NCI-H1694 treated with DMSO at 0.1 percent for 48 hours (cell line): ENCODE measurements at places on chromosomes 13 and 19.

GRCh38 chr13:103066079-103066780, at the start of gene SLC10A2:
SLC10A2 (minus strand) TSS chr13:103066417; CDS start chr13:103066249, 168 bp downstream.
- DNase-seq, result no peak

- DNase-seq, result no peak
Measured at GRCh38 chr19:27694361-27695055, 1518.4 kb downstream of the UQCRFS1 start.

DNA sequence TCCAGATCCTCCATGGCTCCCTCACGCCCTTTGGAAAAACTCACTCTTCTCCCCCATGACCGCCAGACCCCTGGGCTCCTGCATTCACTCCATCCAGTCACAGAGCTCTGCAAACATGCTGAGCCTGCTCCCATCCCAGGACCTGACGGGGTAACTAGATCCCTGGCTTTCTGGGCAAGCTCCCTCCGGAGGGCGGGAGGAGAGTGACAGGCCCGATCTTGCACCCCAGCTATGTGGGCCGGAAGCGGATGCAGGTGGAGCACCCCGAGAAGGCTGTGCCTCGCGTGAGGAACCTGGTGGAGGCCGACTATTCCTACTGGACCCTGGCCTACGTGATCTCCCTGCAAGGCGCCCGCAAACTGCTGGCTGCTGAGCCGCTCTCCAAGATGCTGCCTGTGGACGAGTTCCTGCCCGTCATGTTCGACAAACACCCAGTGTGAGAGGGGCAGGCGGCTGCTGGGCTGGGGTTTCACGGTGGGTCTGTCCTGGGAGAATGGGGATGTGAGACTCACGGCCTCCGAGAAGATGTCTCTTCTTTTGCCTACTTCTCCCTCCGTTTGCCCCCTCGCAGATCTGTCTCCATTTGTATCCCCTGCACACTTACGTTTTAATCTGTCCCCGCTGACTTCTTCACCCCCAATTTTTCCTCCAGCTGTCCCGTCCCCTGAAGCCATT, 25.2 kb downstream of the COLGALT1 start:
- DNase-seq, result no peak

- no peak for DNase-seq
Measured at GRCh38 chr13:109687559-109688448, 98.6 kb downstream of the IRS2 start.

GRCh38 chr19:51020988-51021651, 1.6 kb upstream of the KLK10 start:
- DNase-seq, result peak; percentile 9

DNA sequence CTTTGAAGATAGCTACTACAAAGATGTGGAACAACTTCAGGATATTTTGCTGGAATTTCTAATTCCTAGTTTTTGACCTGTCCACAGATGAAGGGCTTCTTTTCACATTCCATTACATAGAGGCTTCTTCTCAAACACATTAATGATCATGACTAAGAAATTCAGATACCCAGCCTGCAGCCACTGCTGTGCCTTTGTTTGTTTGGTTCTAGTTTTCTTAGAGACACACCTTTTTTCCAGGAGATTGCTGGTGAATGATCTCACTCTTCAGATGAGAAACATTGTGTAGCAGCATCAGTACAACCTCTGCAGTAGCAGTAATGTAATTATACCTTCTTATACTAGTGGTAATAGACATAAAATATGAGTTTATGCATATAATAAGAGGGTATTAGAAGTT, 5.0 kb downstream of the TDRD3 start:
- DNase-seq, result no peak

DNA sequence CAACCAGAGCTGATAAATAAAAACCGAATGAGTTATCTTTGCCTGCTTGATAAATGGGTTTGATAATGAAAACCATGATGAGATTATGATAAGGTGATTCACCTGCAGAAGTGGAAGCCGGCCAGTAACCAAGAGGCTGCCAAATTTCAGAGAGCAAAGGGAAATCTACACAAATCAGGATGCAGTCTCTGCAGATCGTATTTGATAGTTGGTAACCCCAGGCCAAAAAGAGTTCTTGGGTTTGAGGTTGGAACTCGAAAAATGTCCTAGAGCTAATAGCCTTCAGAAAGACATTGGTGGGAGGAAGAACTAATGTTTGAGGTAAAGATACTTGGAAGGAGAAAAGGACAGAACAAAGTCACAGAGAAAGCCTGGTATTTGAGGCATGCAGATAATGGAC, 9.6 kb upstream of the LATS2 start:
- DNase-seq, result no peak

- no peak for DNase-seq
Measured at GRCh38 chr13:43388282-43389034, 365.1 kb downstream of the DNAJC15 start.

DNA sequence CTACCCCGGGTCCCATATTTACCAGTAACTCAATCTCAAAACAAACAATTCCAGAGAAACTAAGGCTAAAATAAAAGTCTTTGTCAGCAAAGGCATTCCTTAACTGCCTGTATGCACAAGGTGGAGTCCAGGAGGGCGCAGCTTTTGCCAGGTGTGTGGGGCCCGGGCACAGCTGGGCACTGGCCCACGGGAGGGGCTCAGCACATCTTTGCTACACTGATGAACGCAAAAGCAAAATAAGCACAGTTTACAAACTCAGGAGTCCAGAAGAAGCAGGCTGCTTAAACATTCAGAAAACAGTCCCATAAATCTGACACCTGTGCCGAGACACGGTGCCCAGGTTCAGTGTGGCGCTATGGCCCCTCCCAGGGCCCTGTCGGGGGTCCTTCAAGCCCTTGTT, 70.8 kb downstream of the SLC7A1 start:
- DNase-seq, result no peak

DNA sequence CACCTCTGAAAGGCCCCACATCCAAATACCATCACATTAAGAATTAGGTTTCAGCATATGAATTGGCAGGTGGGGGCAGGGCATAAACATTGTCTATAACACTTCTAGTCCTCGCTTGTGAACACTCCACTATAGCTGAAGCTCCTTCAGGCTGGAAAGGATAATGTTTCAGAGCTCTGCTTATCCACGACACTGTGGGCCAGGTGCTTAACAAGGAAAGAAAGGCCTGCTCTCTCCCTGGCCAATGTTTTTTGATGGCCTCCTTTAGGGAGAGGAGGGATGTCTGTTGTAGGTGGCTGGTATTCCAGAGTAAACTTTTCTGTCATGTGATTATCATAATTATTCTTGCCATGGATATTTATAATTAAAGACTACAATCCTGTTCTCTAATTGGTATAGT, 86.4 kb downstream of the CCNA1 start:
- no peak for DNase-seq

- DNase-seq, result no peak
Measured at GRCh38 chr13:106541826-106542225, 6.4 kb upstream of the EFNB2 start.

GRCh38 chr19:478976-479375, 17.3 kb upstream of the MADCAM1 start:
- DNase-seq, result no peak

DNA sequence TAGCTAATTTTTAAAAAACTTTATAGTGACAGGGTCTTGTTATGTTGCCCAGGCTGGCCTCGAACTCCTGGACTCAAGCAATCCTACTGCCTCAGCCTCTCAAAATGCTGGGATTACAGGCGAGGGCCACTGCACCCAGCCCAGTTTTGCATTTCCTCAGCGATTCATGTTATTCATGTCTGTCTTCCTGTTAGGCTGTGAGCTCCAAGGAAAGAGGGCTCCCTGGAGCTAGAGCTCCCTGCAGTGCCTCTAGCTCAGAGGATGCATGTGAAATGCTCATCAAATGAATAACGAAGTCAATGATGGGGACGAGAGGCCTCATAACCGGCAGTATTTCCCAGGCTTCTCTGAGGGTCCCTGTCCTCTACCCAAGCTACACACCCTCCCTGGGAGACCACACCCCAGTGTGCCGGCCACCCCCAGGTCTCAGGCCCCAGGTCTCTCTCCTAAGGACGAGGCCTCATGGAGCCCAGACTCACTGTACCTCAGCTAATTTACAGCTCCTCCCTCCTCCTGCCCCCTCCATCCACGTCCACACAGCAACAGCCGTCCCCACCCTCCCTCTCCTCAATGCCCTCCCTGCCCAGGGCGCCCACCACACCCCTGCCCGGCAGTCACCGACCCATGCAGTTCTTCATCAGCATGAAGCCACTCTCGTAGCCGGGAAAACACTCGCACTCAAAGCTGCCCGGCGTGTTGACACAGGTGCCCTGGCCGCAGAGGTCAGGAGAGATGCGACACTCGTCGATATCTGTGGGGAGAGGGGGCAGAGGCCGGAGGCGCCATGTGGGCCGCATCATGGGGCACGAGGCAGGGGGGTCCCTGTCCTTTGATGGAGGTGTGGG, 28.5 kb downstream of the FBN3 start:
- no peak for DNase-seq

- no peak for DNase-seq
Measured at GRCh38 chr19:39568604-39569003, 28.6 kb upstream of the EID2 start.

GRCh38 chr13:40613192-40613818, 53.1 kb downstream of the FOXO1 start:
- no peak for DNase-seq

GRCh38 chr13:110125613-110126272, 181.2 kb downstream of the COL4A1 start:
- no peak for DNase-seq

- DNase-seq, result no peak
Measured at GRCh38 chr13:51707461-51707860, 96.5 kb downstream of the DHRS12 start.

- DNase-seq, result no peak
Measured at GRCh38 chr13:33940898-33941297, 122.9 kb downstream of the RFC3 start.

DNA sequence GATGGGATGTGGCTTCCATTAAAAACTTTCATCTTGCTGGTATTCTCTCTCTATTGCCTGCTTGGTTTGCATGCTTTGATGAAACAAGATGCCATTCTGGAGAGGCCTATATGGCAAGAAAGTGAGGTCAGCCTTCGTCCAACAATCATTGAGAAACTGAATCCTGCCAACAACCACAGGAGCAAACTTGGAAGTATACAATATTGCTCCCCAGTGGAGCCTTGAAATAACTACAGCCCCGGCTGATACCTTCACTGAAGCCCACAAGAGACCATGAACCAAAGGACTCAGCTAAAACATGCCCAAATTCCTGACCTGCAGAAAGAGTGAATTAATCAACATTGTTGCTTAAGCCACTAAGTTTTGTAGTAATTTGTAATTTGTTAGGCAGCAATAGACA, 82.5 kb upstream of the FGF14 start:
- no peak for DNase-seq

DNA sequence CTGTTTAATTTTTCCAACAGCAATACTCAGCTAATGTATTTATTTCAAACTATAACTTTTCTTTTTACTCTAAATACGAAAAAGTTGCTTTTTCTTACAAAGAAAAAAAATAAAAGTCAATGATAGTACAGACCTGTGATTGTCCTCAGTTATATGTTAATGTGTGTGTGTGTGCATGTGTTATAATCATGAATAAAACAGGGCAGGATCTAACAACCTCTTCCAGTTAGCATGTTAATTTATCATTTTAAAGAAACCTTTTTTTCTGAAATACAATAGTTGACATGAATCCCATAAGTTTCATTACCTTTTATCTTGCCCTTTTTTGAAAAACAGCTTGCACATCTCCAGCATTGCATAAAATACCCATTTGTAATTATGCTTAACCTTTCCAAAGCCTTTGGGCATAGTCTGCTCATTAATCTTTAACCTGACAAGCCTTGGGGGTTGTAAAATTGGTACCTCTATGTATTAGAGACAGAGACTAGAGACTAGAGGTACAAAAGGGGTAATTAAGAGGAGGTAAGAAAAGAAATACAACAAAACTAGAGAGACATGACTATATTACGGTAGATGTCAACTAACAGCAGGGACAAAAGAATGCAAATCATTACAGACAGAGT, 828.1 kb downstream of the OLFM4 start:
- DNase-seq, result no peak

DNA sequence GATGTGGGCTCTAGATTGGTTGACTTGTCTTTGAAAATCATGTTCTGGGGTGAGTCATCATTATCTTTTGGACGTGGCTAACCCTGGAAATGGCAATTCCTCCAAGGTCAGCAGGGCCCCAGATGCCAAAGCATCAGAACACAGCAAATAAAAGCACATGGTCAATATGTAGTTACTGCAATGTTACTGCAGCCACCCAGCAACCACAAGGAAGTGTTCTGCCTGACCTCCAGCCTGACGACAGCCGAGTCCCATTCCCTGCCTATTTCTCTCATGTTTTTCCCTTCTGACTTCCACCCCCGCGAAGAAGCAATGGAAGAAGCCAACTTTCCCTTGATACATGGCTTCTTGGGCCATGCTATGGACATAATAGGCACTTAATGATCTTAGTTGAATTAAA, 577.9 kb downstream of the IRS2 start:
- no peak for DNase-seq

DNA sequence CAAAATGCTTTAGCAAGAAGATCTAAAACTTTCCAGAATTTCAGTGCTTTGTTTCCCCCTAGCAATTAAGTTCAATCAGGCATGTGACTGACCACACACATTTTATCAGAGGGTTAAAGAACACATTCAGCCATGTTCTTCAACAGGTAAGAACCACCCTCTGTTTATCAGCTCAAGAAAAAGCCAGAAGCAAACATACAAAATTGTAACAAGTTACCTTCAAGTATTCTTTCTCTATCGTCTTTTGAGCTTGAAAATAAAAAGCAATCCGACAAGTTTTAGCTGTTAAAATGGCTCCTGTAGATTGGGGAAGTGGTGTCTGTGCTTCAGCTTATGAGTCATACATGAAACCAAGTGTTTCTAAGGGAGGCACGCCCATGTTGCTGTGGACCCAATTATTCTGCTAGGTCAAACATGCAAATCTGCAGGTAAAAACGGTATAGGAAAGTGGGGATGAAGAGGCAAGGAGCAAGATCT, at the start of gene ELF1:
ELF1 (minus strand) TSS at position 306 of the 477 bp plus-strand sequence. CDS start 37,262 bp downstream, outside the sequence.
- DNase-seq, result no peak

DNA sequence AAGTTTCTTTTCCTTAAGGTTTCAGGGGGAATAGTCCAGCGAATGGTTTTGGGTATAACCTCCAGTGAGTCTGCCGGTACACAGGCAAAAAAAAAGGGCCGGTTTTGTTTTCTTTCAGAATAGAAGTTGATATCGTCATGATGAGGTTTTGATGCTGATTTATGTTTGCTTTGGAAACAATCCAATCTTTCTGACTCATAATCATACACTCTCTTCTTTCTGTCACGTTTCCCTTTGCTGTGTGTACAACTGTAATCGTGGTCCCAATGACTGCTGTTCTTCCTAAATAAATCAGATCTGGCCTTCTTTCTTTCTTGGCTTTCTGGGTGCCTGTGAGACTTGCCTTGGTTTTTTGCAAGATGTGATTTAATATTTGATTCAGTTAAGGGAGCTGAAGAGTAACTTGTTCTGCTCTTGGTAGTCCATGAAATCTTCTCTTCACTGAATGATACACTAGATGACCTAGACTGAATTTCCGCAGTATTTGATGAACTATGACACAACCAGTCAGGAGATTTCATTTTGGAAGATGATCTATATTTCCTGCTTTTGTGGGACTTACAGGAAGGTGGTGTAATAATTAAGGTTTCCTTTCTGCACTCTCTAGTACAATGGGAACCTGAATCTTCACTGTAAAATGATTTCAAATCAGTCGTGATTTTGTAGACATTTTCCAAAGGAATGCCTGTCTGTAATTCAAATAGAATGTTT, 34.9 kb upstream of the METTL21C start:
- DNase-seq, result peak; percentile 49

- DNase-seq, result no peak
Measured at GRCh38 chr19:28989739-28990138, 223.2 kb downstream of the UQCRFS1 start.
